RPMI8226 (cell line): ENCODE measurements at places on chromosomes 6 and 20.
A peak's percentile ranks its signal among the peaks of the same experiment; 100 is the strongest.

DNA sequence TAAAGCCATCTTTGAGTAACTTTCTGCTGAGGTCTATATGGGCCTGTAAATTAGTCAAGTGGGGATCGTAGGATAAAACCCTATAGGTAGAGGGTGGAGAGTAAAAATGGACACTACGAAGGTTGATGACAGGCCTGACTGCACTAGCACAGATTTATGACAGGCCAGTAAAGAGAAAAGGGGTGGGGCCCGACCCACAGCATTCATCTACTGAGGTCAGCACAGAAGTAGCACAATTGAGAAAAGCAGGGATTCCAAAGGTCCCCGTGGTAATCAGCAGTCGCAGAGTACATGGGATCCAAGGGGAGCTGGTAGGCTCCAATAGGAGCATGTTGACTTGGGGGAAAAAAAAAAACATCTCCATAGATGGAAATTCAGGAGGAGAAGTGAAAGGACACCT, 660.4 kb downstream of the TFAP2A start:
- DNase-seq, result no peak

- no peak for DNase-seq
These were observed 20.7 kb downstream of the ABHD12 start for GRCh38 chr20:25369971-25370370.

DNA sequence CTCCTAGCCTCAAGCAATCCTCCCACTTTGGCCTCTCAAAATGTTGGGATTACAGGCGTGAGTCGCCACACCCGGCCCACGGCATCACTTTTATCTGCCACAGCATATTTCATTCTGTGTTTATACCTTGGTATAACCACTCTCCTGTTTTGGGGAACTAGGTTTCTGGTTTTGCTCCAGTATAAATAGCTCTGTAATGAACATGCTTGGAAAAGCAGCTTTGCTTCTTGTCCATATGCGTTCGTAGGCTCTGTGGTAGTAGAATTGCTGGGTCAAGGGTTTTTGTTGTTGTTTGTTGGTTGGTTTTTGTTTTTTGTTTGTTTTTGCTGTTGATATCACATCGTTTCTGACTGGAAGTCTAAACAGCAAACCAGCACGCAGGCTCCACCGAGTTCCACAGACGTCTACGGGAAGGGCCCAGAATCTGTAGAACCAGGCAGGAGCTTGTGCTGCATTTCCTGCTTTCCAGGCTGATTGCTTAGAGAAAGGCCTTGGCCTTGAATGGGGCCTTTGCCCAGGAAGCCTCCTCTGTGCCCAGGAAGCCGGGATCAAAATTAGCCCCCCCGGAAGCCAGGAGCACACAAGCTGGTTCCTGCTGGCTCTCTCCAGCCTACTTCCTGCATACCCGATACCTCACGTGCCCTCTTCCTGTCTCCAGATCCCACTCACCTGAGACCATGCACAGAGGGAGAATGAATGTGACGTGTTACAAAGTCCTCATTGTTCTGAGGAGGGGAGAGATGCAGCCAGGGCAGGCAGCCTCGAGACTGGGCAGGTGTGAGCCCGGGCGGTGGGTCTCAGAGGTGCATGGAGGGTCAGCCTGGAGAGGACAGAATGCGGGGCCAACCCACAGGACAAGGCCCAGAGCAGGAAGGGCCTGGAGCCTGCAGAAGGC, 34.7 kb downstream of the AAR2 start:
- DNase-seq, result no peak

DNA sequence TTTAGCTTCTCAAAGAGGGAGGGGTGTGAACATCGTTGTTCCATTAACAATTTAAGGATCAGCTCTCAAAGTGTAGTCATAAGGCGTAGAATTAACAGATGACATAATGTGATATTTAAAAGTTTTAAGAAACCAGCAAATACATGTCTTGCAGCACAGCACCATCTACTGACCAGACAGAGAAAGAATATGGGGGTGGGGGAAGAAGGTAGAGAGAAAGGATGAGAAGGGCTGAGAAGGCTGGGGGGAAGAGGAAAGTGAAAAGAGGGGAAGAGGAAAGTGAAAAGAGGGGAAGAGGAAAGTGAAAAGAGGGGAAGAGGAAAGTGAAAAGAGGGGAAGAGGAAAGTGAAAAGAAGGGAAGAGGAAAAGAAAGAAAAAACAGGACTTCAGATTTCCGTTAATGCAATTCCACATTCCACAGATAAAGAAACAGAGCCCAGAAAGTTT, 80.9 kb downstream of the HAO1 start:
- peak; percentile 56 for DNase-seq

GRCh38 chr20:33076662-33077372, 2.6 kb upstream of the BPIFB4 start:
- DNase-seq, result peak; percentile 28

GRCh38 chr6:144284783-144285547, at the start of gene UTRN:
UTRN (plus strand) TSS chr6:144285335; CDS start chr6:144291829, 6,494 bp downstream.
- peak; percentile 59 for DNase-seq

GRCh38 chr6:15061908-15062515, 183.9 kb upstream of the JARID2 start:
- no peak for DNase-seq

DNA sequence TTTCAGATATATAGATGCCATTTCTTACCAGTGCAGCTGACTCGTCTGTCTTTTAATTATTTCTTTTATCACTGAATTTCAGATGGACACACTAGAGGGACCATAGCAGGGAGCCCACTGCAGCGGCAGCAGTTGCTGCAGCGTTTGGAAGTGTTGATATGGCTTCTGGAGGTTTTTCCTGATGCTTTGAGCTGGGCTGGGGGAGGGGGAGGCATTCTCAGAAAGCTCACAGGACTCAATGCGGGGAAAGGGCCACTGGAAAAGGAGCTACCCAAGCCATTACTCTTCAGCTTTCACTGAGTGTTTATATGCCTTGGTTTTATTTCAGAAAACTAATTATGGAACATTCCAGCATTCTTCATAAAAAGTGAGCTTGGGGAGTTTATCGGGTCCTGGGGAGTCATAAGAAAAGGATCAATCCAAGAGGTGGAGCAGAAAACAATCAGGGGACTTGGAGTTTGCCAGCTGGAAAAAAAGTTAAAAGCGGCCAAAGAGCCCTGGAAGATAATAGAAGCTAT, 740.4 kb upstream of the FLRT3 start:
- DNase-seq, result no peak

GRCh38 chr20:22795433-22795832, 211.1 kb upstream of the FOXA2 start:
- no peak for DNase-seq

DNA sequence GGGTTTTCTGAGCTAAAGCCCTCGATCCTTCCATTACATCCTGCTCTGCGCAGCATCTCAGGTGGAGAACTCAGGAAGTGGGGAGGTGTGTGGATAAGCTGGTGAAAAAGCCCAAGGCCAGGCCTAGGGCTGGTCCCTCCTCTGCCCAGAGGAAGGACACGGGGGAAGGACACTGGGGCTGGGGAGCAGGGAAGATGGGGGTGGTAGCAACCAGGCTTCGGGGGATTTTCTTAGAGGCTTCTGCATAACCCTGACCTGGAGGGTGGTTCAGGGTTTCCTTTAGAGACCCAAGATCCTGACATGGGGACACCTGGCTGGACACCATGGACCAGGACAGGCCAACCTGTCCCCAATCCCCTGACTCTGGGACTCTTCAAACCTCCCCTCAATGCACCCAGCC, 37.9 kb downstream of the SUN5 start:
- no peak for DNase-seq

DNA sequence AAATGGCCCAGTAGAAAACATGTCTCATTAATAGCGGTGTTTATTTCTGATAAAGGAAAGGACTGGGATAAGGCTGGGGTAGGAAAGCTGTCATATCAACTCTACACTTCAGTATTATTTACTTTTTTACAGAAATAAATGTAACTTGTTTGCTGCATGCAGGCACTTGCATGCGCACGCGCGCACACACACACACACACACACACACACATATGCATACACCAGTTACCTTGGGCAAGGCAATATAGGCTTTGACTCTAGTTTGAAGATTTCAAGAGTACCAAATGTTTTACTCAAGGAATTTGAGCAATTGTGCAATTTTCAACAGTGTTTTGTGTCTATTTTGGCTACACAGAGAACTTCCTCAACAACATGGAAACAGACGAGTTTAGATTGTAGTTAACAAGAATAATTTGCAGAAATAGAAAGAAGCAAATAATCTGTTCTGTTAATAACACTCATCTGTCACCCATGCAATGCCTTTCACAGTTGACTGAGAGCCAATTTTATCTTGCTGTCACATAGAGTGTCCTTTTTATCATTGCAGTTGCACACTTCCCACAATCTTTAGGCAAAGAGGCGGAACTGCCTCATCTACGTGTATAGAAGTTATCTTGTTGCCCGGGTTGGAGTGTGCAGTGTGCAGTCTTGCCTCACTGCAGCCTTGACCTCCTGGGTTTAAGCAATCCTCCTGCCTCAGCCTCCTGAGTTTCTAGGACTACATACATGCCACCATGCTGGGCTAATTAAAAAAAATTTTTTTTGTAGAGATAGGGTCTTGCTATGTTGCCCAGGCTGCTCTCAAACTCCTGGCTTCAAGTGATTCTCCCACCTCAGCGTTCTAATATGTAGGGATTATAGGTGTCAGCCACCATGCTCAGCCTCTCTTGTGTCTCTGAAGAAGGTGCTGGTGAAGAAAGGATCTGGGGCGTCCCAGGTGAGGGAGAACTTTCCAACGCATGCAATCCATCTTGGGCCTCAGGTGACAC, 74.8 kb upstream of the SHLD1 start:
- DNase-seq, result no peak

DNA sequence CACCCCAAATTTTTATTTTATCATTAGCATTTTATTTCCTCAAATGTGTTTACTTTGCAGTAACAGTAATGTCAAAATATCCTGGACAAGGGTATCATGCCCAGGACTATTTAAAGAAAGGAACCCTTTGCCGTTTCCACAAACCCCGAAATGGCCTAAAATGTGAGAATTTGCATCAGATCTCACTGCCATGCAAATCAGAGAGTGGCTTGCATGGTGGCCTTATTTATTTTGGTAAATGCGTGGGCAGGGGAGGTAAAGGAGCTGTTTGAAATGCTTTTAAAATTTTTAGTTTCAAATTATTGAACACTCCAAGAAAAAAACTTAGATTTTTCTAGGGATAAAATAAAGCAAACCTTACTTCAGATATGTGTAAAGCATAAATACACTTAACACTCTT, 43.8 kb downstream of the ADAT2 start:
- no peak for DNase-seq

GRCh38 chr6:156457601-156458000, 319.6 kb upstream of the ARID1B start:
- no peak for DNase-seq

GRCh38 chr20:37575884-37576283, 48.2 kb upstream of the BLCAP start:
- DNase-seq, result peak; percentile 43

DNA sequence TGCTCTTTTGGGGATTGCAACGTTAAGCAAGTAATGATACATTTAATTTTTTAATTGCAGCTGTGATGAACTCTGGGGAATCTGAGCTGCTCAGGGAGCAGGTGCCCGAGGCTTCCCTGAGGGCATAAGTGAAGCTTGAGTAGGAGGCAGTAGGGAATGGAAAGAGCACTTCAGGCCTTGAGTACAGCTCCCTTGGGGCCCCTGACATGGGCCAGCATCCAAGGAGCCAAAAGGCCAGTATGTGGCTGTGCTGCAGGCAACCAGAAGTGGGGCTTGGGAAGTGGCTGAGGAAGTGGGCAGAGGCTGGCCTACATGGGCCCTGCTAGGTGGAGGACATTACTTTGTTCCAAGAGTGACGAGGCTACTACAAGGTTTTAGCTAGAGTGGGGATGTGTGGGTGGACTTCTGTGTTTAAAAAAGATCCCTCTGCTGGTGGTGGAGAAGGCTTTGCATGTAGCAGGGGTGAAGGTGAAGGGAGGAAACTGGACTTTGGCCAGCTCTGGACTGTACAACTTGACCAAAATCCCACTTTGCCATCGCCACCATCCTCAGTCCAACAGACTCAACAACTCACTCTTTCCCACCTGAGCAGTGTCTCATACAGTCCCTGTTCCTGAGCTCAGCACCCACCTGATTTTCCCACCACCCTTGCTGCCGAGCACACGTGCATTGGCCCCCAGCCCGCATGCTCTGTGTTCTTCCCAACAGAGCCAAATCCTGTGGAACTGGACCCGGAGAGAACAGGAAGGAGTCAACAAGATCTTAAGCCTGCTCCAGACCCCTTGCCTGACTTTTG, 10.9 kb upstream of the ZNF831 start:
- DNase-seq, result no peak

GRCh38 chr6:157825243-157825904, 2.3 kb downstream of the SNX9 start:
- DNase-seq, result no peak

DNA sequence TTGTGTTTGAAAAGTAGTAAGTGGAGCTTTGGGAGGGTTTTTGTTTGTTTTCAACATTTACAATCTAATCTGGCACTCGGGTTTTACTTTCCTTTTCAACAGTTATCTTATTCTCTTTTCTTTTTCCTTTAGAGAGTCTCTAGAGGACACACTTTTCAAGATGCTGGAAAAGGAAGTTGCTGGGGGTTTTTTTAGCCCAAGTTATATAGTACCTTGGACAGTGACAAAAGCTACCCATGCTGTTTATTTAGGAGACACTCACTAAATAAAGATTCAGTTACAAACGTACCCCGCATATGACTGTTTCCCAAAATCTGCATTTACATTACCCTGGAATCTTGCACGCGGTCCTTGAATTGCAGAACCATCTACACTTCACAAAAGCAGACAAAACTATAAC, 78.8 kb downstream of the MAP7 start:
- DNase-seq, result no peak

- no peak for DNase-seq
These were observed 10.0 kb upstream of the DUSP22 start for GRCh38 chr6:282177-282866.

DNA sequence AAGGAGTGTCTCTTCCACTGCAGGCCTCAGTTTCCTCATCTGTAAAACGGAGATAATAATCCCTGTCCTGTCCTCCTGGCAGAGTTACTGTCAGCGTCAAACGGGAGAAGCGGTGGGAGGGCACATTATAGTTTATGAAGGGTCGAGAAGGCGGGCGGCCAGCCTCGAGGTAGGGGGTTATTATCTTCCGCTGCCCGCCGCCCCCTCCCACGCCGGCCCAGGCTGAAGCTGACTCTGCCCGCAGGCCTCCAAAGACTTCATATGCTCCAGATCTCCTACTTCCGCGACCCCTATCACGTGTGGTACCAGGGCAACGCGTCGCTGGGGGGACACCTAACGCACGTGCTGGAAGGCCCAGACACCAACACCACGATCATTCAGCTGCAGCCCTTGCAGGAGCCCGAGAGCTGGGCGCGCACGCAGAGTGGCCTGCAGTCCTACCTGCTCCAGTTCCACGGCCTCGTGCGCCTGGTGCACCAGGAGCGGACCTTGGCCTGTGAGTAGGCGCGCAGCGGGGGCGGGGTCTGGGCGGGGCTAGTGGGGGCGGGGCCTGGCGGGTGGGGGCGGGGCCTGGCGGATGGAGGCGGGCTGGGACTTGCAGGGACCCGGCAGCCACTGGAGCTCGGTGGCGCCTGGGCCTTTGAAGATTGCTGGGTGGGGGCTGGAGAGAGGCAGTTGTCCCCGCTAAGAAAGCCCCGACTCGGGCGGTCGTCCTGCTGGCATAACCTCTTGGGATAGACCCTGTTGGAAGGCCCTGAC, 2.8 kb downstream of the PROCR start:
- DNase-seq, result no peak
